ENCODE measurements at places on chromosomes 5 and 9.

GRCh38 chr5:68407311-68408239, 192.0 kb downstream of the PIK3R1 start:
- DNase-seq = no peak

DNA sequence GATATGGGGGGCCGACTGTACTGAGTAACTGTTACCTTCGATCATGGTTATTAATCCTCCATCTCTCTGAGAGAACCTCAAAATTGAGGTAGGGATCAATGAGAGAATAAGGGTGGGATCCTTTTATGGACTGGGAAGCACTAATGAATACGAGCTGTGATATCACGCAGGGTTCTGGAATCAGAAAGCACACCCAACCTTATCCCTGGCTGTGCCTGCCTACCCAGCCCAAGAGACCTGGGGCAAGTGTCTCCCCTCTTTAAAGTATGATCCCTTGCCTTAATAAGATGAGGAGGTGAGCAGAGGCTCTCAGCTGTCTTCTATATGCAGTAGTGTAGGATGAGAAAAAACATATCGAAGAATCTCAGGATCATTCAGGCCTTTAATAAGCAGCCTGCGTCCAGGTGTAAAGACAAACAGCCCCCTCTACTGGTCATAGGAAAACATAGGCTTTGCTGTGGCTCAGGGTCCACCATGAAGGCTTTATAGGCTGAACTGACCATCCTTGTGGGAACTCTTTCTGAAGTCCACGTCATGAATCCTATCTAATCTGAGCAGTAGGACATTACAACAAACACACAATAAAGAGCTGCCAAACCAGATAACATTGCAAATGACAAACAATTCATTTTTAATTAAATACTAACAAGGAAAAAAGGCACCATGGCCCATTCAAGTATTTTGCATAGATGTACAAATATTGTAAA, 16.8 kb downstream of the NIPAL4 start:
- DNase-seq = peak; percentile 61

DNA sequence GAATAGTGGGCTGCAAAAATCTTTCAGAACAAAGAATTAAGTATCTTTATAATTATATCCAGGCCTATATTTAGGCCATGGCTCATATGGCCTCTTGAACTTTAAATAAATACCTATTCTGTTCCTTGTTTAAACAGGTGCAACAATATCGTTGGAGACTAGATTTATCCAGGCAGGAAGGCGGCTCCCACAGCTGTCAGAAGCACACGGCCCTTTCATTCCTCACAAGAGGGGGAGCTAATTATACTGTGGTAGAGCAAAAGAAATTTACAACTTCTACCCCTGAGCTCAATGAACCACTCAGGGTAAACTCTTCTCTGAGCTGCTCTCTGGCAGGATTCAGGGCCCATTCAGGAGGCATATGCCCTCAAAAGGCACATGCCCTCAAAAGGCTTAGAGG, 31.3 kb downstream of the TMEM174 start:
- no peak for DNase-seq

DNA sequence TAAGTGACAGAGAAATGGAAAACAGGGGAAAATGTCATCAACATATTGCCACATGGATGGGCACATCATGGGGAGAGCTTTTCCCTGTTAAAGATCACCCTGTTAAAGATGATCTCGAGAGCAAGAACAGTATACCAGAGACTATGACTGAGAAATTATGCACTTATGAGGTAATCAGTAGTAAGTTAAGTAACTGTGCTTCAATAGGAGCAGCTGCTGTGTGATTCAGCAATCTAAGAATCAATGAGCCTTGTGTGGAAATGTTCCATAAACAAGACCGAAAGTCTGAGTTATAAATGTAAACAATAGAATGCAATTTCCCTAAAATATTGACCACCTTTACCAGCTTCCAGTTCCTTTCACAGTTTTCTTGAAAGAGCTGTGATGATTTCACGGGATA, 582.3 kb downstream of the CAAP1 start:
- DNase-seq = no peak

- DNase-seq = no peak
Observed at GRCh38 chr5:37533851-37534250, 154.7 kb downstream of the WDR70 start.

DNA sequence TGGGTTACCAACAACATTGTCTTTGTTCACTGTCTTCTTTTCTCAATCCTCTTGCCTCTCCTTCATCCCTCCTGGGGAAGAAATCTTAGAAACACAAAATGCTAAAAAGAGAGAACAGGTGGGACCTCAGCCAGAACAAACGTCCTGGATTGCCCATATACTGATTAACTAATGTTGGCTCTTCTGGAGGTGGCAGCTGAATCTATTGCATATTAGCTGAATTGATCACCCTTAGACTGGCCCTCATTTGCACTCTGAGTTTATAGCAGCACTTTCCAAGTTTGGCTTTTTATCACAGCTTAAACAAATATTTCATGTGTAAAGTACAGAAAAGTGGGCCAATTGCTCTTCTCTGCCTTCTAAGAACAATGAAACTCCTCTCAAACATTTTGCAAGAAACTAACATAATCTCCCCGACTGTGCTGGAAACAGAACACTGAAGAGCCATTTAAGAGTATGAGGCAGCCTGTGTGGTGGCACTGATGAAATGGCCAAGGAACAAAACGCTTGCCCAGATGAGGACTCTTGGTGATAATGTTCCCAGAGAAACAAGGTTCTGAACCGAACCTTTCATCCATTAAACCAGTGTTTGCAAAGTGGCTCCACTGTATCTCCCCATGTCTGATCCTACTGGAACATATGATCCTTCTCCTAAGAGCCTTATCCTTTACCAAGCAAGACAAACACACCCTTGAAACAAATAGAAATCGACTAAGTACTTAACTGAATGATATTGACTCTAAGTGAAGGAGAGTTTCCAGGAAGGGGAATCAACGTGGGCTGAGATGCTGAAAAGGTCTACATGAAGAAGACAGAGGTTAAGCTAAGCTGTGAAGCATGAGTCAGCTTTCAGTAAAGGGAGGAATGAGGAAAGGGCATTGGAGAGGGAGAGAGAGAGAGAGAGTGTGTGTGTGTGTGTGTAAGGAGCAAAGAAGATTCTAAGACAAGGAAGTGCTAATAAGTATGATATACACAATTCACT, 83.2 kb upstream of the LIFR start:
- DNase-seq = no peak

DNA sequence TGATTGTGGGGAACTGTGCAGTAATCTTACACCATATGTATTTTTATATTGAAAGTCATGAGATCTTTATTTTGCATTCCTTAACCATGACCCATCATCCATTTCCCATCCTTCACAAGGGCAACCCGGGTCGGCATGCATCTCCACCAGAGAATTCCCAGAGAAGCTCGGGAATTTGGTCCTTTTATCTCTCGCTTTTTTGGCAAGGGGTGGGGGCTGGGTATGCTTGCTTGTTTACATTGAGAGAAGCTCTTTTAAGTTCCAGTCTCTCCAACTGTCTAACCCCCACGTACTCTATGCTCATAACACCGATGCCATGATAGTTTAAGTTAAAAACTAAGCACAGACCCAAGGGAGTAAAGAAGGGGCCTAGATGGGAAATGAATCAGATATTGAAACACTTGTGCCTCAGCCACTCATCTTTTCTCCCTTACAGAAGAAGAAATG, 109.9 kb upstream of the NFIB start:
- no peak for DNase-seq

GRCh38 chr9:107161338-107161737, 121.7 kb upstream of the RAD23B start:
- DNase-seq = no peak

DNA sequence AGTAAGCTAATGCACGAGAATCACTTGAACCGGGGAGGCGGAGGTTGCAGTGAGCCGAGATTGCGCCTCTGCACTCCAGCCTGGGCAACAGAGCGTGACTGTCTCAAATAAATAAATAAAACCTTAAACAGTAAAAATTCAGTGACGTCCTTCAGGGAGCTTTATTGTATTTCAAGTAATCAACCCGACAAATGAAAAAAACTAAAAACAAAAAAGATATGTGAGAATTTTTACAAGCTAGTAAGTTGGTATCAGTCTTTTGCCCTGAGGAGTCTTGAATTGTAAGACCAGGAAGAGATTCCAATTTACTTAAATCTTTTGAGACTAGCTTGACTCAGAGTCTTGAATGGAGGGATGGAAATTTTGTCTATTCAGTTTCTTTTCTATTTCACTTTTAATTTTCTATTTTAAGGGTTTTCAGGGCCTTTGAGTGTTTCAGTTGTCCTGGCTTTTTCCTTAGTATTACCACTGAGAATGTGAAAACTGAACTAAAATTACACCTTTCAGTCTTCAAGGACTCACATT, 126.0 kb upstream of the DHFR start:
- DNase-seq = no peak

DNA sequence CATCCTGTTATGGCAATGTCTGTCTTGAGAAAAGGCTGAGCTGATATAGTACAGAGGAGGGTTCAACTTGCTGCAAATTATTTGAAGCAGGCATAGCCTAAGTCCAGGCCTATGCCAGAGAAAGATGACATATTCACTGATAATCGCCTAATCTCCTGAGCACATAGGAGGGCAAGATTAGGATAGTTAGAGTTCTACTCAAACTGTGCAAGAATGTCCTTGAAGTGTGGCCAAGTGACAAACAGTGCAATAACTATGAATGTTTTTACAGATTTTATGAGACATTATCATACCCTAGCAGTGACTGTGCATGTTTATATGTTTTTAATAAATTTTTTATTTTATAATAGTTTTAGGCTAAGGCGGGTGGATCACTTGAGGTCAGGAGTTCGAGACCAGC, 96.2 kb downstream of the TSSK1B start:
- no peak for DNase-seq

DNA sequence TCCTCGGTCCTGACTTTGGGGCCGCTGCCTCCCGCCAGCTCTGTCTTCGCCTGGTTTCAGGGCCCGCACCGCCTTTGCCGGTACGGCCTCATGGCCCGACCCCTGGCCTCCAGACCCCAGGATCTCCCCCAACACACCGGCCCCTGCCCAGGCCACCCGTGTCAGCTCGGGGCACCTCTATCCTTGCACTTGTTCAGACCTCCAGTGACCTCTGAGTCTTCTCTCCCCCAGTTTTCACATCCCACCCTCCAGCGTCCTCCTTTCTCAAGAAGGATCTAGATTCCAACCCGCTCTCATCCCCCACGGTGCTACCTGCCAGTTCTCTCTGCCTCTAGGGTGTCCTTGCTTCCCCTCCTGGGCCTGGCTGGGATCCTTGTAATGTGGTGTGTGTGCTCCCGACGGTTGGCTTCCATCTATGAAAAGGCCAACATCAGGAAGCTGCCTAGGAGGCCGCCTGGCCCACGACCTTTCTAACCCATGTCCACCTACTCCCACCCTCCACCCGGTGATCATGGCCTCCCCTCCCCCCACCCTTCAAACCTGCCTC, 61.1 kb downstream of the SPATA31C2 start:
- DNase-seq = no peak

DNA sequence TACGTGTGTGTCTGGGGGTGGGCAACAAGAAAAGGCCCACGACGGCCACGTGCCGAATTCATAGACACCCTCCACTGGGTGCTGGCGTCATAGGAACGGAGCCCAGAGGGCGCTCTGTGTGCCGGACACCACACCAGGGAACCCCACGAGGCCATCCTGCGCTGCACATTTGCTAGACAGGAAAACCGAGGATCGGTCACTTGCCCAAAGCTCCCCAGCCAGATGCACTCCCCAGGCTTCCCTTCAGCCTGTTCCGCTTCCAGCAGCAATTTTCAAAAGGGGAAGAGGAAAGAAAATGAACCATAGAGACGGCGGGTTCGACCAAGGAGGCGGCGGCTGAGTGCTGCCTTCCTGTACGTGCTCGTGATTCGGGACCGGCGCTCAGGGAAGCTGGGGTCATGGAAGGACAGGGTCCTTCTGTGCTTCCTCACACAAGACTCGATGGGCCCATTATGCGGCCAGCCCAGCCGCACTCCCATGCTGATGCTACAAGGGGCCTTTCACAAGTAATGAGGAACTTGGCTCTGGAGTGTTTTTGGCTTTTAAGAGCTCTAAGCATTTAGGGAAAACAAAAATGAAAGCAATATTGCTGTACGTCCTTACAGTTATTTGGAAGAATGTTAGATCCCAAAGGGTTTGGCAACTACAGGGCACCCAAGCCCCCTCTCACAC, 124.6 kb upstream of the SARDH start:
- no peak for DNase-seq

DNA sequence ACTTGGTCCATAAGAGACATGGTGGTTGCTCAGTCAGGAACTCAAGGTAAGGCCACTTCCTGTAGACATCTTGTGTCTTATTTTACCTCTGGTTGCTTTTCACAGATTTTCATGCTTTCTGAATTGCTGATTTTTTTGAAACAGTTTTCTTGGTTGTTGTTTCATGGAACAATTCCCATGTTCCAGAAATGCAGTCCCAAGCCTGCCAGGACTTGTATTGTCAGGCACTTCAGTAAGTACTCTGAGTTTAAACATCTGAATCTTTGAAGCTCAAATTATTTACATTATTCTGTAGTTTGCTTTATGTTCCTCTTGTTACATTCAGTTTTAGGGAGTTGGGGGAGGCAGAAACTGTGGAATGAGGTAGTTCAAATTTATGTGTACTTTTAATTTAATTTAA, 290.2 kb downstream of the DMRT2 start:
- DNase-seq = no peak

- DNase-seq = no peak
Observed at GRCh38 chr5:139416651-139417050, 12.8 kb upstream of the SPATA24 start.

- no peak for DNase-seq
Observed at GRCh38 chr9:116287721-116288120, 134.1 kb downstream of the PAPPA start.

GRCh38 chr5:21397693-21398092, 1409.7 kb upstream of the CDH18 start:
- no peak for DNase-seq

GRCh38 chr5:118126159-118126558, 862.2 kb downstream of the DTWD2 start:
- DNase-seq = peak; percentile 7

DNA sequence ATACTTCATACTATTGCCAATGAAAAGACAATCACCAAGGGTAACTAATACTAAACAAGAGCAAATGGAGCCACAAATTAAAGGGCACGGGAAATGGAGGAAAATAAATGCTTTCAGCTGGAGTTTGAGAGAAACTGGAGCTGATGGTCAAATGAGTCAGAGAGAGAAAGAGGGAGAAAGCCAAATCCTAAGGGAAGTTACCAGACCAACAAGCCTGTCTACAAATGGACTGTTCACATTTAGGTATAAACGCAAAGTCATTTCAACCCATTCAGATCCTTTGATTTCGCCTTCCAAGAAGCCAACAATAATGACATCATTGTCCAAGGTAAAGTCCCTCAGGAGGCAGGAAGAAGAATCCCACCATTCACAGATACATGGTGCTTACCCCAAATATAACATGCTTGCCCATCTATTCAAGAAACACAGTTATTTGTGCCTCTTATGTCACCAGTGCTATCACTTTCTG, 351.8 kb downstream of the RAB3C start:
- DNase-seq = no peak

GRCh38 chr9:73579823-73580222, 428.2 kb downstream of the ANXA1 start:
- DNase-seq = no peak

DNA sequence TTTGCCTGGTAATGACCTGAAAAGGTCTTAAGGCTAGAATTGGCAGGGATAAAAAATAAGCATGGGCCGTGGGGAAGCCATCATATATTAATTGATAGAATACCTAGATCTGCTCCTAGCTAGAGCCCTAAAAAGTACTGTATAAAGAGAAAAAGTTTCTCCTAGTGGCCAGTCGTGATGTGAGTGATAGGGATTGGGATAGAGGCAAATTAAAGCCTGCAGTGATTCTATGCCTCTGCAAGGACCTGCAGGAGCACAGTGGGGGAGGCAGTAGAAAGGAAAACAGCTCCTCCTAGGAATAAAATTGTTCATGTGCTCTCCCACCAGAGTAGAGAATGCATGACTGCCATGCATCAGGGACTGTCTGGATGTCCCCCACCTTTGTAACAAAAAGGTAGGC, 56.2 kb upstream of the FTMT start:
- DNase-seq = no peak

All from activated CD4-positive, alpha-beta T cell treated with anti-CD3 and anti-CD28 coated beads, Interleukin-2, Interleukin-6, amounts not matched to agents 100 ng/mL and 50 ng/mL, durations not matched to agents 16 hours and 8 hours (primary cell).